Keratinocyte (primary cell): ENCODE measurements at places on chromosomes 7 and 10. TPM values are rescaled to one million over a fixed set of nuclear protein-coding genes. Genes with fewer than 3 reads are reported as not detected.
A peak's percentile ranks its signal among the peaks of the same experiment; 100 is the strongest.

GRCh38 chr7:74289018-74289658 is at the start of gene CLIP2:
CLIP2 (plus strand) TSS chr7:74289407; CDS start chr7:74317547, 28,140 bp downstream.
- no peak within 1 kb of the TSS for H3K27ac ChIP-seq
- no peaks in the 10 kb centered on the region for H3K27me3 ChIP-seq
- H3K4me1 ChIP-seq, result peaks cover 26% of the 10 kb centered on the region
- DNase-seq, result no peak
- H3K4me3 ChIP-seq, result peak within 1 kb of the TSS; percentile 83
- no peaks in the 10 kb centered on the region for H3K36me3 ChIP-seq

- no peaks in the 10 kb centered on the region for H3K27me3 ChIP-seq
- no peak for DNase-seq
- H3K4me1 ChIP-seq, result no peaks in the 10 kb centered on the region
- no peak overlapping the region for H3K4me3 ChIP-seq
Measured at GRCh38 chr7:156064971-156065386, 252.7 kb upstream of the SHH start.

Gene BHLHA15
- polyA plus RNA-seq, result not detected in 3 replicates

Gene UNCX
- not detected in 3 replicates for polyA plus RNA-seq

Gene SOSTDC1
- 0.31 to 0.63 TPM (median 0.32 TPM) in 3 replicates for polyA plus RNA-seq

DNA sequence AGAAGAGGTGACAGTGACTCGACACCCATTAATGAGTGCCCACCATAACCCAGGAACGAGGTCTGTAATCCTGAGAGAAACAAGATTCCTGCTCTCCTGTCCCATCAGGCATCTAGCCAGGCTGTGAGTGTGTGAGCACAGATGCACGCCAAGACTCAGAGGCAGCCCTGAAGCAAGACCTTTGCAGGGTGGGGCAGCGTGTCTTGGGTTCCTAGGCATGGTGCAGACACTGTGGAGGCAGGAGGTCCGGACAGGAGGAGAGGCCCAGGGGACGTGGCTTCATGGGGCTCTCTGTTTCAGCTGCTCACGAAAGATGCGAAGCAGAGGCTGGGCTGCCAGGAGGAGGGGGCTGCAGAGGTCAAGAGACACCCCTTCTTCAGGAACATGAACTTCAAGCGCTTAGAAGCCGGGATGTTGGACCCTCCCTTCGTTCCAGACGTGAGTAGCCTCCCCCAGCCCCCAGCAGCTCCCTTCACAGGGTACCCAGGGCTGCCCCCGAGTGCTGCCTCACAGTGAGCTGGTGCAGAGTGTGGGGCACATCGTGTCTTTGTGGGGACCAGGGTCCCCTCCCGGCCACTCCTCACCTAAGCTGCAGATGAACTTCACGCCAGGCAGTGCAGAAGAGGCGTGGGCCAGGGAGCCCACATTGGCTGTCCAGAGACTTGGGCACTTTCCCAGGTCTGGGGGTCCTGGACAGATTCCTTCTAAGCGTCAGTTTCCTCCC is 94.5 kb downstream of the RGS10 start:
- no peak for DNase-seq
- H3K27me3 ChIP-seq, result no peaks in the 10 kb centered on the region
- H3K27ac ChIP-seq, result no peak overlapping the region
- H3K4me3 ChIP-seq, result no peak overlapping the region
- no peaks in the 10 kb centered on the region for H3K36me3 ChIP-seq

Gene HOXA13
- polyA plus RNA-seq, result not detected in 3 replicates

Gene ZNF853
- 0.02 to 0.03 TPM (median 0.03 TPM) in 3 replicates for polyA plus RNA-seq

- H3K36me3 ChIP-seq, result no peaks in the 10 kb centered on the region
- H3K4me1 ChIP-seq, result no peaks in the 10 kb centered on the region
- H3K4me3 ChIP-seq, result no peak overlapping the region
Measured at GRCh38 chr10:11057018-11057417, 39.3 kb downstream of the CELF2 start.

DNA sequence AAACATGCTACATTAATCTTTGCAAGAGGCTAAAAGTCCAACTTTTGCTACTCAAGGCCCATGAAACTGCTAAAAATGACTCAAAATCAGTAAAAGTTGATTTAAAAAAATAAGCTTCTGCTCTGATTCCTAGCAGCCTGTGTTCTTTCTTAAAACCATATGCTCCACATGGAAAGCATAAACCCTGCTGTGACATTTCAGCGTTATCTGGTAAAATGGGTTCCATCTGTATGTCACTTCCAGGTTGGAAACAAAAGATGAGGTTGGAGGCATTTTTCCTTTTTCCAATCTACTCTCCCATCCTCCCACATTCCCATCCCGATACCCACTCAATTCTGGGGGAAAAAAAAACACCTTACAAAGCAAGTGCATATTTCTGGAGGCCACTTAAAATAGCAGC is 439.5 kb downstream of the NEBL start:
- H3K36me3 ChIP-seq, result no peaks in the 10 kb centered on the region
- no peaks in the 10 kb centered on the region for H3K27me3 ChIP-seq
- H3K4me1 ChIP-seq, result no peaks in the 10 kb centered on the region
- no peak for DNase-seq

Gene FAM25G
- polyA plus RNA-seq, result 3.9 to 23.2 TPM (median 10.6 TPM) in 3 replicates

Gene AKR1C8
- polyA plus RNA-seq, result not detected in 3 replicates

Gene FGL2
- polyA plus RNA-seq, result 0.01 to 0.05 TPM in 2 of 3 replicates, not detected in the other

- H3K4me3 ChIP-seq, result no peak overlapping the region
- H3K27ac ChIP-seq, result no peak overlapping the region
Measured at GRCh38 chr10:130656187-130656575, 520.0 kb downstream of the GLRX3 start.

- H3K27ac ChIP-seq, result no peak overlapping the region
- peaks cover 19% of the 10 kb centered on the region for H3K4me1 ChIP-seq
- no peaks in the 10 kb centered on the region for H3K36me3 ChIP-seq
- H3K27me3 ChIP-seq, result peaks cover 29% of the 10 kb centered on the region
- no peak for DNase-seq
Measured at GRCh38 chr7:28312948-28313347, 99.4 kb upstream of the CREB5 start.

DNA sequence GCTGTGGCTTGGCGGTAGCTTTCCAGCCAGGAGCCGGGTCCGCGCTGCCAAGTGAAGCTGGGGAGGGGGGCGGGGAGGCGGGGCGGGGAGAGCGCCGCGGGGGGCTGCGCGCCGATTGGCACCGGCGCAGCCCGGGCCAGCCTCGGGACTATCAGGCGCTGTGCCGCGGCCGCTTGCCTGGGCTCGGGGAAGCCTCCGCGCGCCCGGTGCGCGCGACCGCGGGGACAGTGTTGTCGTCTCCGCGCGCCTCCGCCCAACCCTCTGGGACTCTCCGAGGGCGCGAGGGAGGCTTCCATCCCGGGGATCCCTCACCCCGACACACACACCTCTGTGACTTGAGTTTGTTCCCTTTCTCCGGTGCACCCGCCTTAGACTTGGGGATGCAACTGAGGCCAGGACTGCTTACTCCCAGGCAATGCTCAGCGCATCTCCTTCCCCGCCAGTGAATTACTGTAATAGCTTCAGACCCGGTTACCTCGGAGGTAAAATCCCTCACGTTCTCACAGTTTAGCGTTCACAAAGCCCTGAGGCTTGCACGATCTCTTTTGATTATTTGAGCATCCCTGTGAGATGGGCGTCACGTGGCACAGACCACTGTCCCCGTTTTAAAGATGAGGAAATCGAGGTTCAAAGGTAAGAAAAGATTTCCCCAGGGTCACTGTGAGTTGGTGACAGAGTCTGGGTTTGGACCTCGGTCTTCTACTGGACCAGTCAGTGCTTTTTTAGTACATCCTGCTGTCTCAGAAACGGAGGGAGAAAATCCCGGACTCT is at the start of gene NKX1-2:
Gene NKX1-2, minus strand, starts transcription at position 24 of the 771 bp plus-strand sequence. CDS start 92 bp downstream, outside the sequence.
- H3K27ac ChIP-seq, result no peak within 1 kb of the TSS
- H3K4me3 ChIP-seq, result peak within 1 kb of the TSS; percentile 46
- no peaks in the 10 kb centered on the region for H3K36me3 ChIP-seq
- no peak for DNase-seq
- H3K4me1 ChIP-seq, result peaks cover 10% of the 10 kb centered on the region

GRCh38 chr7:78528964-78529363 is 730.4 kb downstream of the PHTF2 start:
- no peak overlapping the region for H3K27ac ChIP-seq
- no peaks in the 10 kb centered on the region for H3K36me3 ChIP-seq
- no peak for DNase-seq

DNA sequence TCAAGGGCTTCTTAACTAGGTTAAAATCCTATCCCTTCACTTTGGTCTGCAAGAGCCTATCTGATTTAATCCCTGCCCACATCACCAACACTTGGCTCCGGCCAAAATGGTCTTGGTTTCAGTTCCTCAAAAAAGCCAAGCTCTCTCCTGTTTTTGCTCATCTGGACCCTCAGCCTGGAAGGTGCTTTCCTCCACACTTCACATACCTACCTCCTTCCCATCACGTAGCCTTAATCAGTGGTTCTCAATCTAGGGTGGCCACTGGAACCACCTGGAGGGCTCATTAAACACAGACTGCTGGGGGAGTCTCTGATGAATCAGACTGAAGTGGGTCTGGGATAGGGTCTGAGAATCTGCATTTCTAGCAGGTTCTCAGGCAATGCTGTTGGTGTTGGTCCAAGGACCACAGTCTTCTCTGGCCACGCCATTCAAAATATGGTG is 227.0 kb upstream of the AOAH start:
- H3K36me3 ChIP-seq, result no peaks in the 10 kb centered on the region
- H3K27me3 ChIP-seq, result no peaks in the 10 kb centered on the region
- no peak overlapping the region for H3K27ac ChIP-seq
- DNase-seq, result no peak

GRCh38 chr7:19181634-19182033 is 36.4 kb upstream of the FERD3L start:
- no peak overlapping the region for H3K27ac ChIP-seq
- no peak overlapping the region for H3K4me3 ChIP-seq
- no peaks in the 10 kb centered on the region for H3K27me3 ChIP-seq
- no peak for DNase-seq
- H3K36me3 ChIP-seq, result no peaks in the 10 kb centered on the region

Gene LIPN
- 0.20 to 0.30 TPM in 2 of 3 replicates, not detected in the other for polyA plus RNA-seq

DNA sequence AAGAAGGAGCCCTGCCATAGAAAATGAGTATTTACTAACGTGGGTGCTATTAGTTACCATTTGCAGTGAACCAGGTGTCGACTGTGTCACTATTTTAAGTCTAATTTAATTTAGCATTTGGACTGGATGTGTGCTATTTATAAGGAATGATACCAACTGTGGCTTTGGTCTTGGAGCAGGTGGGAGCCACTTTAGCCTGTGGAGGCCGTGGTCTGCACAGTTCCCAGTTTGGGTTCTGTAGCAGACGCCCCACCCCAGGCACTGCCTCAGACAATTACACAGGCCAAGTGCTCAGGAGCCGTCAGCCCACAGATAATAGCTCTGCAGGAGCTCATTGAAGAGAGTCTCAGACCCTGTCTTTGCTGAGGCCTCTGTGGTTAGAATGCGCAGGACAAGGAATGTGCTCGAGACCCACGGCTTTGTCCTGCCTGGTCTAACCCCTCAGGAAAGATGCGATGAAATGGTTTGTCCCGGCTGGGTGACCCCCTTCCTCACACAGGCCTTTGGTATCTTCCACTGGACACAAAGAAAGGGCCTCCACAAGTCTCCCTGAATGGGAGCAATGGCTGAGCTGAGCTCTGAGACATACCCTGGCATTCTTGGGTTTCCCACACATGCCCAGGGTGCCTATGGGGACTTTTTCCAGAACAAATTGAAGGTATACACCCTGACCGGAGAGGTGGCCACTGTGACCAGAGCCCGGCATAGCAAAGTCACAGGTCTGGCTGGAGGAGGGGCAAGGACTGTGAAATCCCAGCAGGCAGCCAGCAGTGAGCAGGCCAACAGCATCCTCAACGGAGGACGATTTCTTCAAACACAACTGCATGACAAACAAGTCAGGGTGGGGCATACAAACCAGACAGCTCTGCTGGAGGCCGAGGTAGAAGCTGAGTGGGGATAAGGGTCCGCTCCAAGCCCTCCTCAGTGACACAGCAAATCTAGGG is 251.2 kb downstream of the ARHGAP12 start:
- H3K4me3 ChIP-seq, result no peak overlapping the region
- H3K36me3 ChIP-seq, result no peaks in the 10 kb centered on the region
- DNase-seq, result no peak
- no peak overlapping the region for H3K27ac ChIP-seq

Gene STAMBPL1
- 3.1 to 9.0 TPM (median 5.4 TPM) in 3 replicates for polyA plus RNA-seq

GRCh38 chr10:68156373-68157185 is 47.3 kb downstream of the MYPN start:
- no peaks in the 10 kb centered on the region for H3K36me3 ChIP-seq
- no peak overlapping the region for H3K27ac ChIP-seq
- no peaks in the 10 kb centered on the region for H3K27me3 ChIP-seq

- DNase-seq, result no peak
- H3K27me3 ChIP-seq, result no peaks in the 10 kb centered on the region
- no peaks in the 10 kb centered on the region for H3K4me1 ChIP-seq
- no peak overlapping the region for H3K27ac ChIP-seq
Measured at GRCh38 chr10:79386637-79387465, 39.6 kb downstream of the PPIF start.

Gene ITGA8
- not detected in 3 replicates for polyA plus RNA-seq

DNA sequence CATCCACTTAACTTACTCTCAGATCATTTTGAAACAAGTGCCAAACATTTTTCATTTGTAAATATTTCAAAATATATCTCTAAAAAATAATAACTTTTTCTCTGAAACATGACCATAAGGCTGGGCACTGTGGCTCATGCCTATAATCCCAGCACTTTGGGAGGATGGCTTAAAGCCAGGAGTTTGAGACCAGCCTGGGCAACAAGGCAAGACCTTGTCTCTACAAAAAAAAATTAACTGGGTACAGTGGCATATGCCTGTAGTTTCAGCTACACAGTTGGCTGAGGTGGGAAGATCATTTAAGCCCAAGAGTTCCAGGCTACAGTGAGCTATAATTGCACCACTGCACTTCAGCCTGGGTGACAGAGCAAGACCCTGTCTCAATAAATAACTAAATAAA is 36.4 kb downstream of the USP54 start:
- no peaks in the 10 kb centered on the region for H3K27me3 ChIP-seq
- no peak for DNase-seq
- H3K36me3 ChIP-seq, result no peaks in the 10 kb centered on the region
- no peak overlapping the region for H3K27ac ChIP-seq

Gene CHN2
- polyA plus RNA-seq, result 1.3 to 1.8 TPM (median 1.6 TPM) in 3 replicates

Gene CFTR
- not detected in 3 replicates for polyA plus RNA-seq

Gene SFTPA2
- polyA plus RNA-seq, result not detected in 3 replicates

GRCh38 chr7:96686305-96686704 is 23.3 kb downstream of the SEM1 start:
- no peaks in the 10 kb centered on the region for H3K4me1 ChIP-seq
- H3K27ac ChIP-seq, result no peak overlapping the region
- no peaks in the 10 kb centered on the region for H3K36me3 ChIP-seq

Gene CYP3A4
- polyA plus RNA-seq, result not detected in 3 replicates

DNA sequence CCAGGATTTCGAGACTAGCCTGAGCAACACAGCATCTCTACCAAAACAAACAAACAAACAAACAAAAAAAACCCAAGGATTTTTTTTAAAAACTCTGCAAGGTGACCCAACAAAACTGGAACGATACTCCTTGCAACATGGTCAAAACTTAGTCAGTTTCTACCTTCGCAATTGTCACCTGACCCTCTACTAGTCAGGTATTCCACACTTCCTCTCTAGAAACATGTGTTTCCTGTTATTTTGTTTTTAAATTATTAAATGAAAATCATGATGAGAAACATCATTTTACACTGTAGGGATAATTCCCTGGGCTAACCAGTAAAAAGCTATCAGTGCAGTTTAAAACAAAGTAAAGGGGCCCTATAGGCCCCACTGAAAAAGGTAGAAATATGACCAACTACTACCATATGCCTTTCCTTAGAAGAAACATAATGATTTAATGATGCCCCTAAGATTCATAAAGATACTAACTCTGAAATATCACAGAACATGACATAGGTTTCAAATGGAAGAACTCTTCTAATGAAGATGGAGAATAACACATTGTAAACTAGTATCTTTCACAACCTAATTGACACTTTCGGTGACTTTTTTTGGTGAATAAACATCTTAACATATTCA is 8.7 kb downstream of the BRAF start:
- H3K4me3 ChIP-seq, result no peak overlapping the region
- no peaks in the 10 kb centered on the region for H3K36me3 ChIP-seq
- DNase-seq, result no peak
- peaks cover 6% of the 10 kb centered on the region for H3K4me1 ChIP-seq
